ENCODE measurements at places on chromosomes 7 and 10. TPM values are rescaled to one million over a fixed set of nuclear protein-coding genes. Genes with fewer than 3 reads are reported as not detected.

The RBM20 gene
- 0.93 TPM for total RNA-seq

- DNase-seq: no peak
Observed at GRCh38 chr7:95672434-95672833, 76.1 kb upstream of the PDK4 start.

GRCh38 chr7:108197371-108198091, 67.4 kb upstream of the LAMB4 start:
- no peak for DNase-seq

DNA sequence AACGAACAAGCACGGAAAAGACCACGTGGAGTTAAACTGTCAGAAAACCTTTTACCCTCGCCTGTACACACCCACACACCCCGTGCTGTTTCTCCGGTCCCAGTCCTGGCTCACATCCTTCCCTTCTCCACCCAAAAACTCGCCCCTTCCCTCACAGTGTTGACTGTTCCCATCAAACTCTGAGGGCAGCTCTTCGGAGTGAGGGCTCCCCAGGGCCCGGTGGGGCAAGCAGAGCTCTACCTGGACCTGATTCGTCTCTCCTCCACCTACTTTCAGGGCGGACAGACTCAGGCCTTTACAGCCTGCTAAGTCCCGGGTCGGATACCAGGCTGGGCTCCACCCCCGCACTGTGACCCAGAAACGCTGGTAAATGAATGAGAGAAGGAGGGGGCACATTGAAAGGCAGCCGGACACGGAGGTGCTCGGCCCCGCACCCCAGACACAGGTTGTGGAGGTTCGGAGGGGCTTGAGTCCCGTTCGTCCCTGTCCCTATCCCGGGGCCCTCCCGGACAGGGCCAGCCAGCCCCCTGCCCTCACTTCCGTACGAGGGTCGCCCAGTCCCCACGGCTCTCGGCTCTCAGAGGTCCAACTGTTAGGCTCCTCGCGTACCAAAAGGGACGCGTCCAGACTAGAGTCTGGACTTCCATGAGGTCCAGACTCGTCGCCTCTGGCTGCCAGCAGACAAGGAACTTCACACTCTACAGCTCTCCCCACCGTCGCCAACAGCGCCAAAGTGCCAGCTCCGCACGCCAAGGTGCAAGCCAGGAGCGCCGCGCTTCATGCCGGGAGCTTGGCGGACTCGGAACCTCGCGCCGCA, 31.7 kb upstream of the ASL start:
- peak; percentile 19 for DNase-seq

DNA sequence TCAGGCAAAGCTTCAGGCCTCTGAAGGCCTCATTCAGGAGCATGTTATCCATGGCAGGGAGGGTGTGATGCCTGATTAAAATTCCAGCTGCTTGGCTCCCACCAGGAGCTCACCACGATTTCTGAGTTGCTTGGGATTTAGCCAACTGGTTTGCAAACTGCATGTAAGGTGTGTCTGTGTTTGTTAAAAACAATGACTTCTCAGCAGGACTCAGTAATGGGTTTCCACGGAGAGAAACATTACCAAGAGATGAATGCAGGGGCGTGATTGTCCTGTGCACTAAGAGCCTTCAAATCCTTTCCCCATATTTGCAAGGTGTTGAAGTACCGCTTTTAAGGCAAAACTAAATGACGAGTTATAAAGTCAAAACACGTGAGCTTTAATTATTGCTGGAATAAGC, 88.8 kb upstream of the BTBD16 start:
- DNase-seq: no peak

All from naive thymus-derived CD8-positive, alpha-beta T cell (primary cell).